ENCODE measurements at places on chromosomes 6 and 20. TPM values are rescaled to one million over a fixed set of nuclear protein-coding genes. Genes with fewer than 3 reads are reported as not detected.

The PBOV1 gene
- not detected for total RNA-seq

The PERP gene
- 85.3 TPM for total RNA-seq

The XKR7 gene
- not detected for total RNA-seq

The PAX1 gene
- total RNA-seq = 0.05 TPM

The VSTM2L gene
- total RNA-seq = 10.5 TPM

The PIM1 gene
- total RNA-seq = 19.4 TPM

The SNAI1 gene
- 13.5 TPM for total RNA-seq

The SFTA2 gene
- total RNA-seq = not detected

The COX4I2 gene
- not detected for total RNA-seq

The NRN1 gene
- 0.74 TPM for total RNA-seq

The ZNF133 gene
- 9.0 TPM for total RNA-seq

The RFX6 gene
- not detected for total RNA-seq

The CLDN20 gene
- not detected for total RNA-seq

The IL20RA gene
- 0.02 TPM for total RNA-seq

The CST4 gene
- total RNA-seq = not detected

The MICB gene
- total RNA-seq = 7.4 TPM

The ADGRB3 gene
- not detected for total RNA-seq

The CD24 gene
- 252 TPM for total RNA-seq

The CSNK2B gene
- total RNA-seq = 169 TPM

The ARFGEF3 gene
- 0.51 TPM for total RNA-seq

The GPLD1 gene
- 1.3 TPM for total RNA-seq

The BTNL2 gene
- not detected for total RNA-seq
